Vein endothelial cell (primary cell): ENCODE measurements at places on chromosomes 5 and 9. TPM values are rescaled to one million over a fixed set of nuclear protein-coding genes. Genes with fewer than 3 reads are reported as not detected.

Gene ZNF622
- total RNA-seq = 33.8 and 34.0 TPM in 2 replicates

Gene SH2D3C
- total RNA-seq = 71.9 and 85.9 TPM in 2 replicates

Gene FBN2
- total RNA-seq = 2.4 and 5.9 TPM in 2 replicates

Gene CPLANE1
- 22.5 and 23.9 TPM in 2 replicates for total RNA-seq

Gene TSLP
- not detected in 2 replicates for total RNA-seq

Gene LOX
- 41.8 and 67.1 TPM in 2 replicates for total RNA-seq

Gene TLX3
- not detected in 2 replicates for total RNA-seq

Gene BASP1
- total RNA-seq = 19.2 and 31.7 TPM in 2 replicates

Gene CDX1
- not detected in 2 replicates for total RNA-seq

Gene RANBP17
- 6.2 and 11.1 TPM in 2 replicates for total RNA-seq

Gene CAVIN4
- total RNA-seq = 1.6 and 3.3 TPM in 2 replicates

Gene SHC3
- total RNA-seq = 0.29 and 1.3 TPM in 2 replicates

Gene HAVCR2
- total RNA-seq = under 0.01 and 0.67 TPM in 2 replicates

Gene PCDHAC1
- 0.10 and 0.33 TPM in 2 replicates for total RNA-seq

Gene PSD2
- total RNA-seq = not detected in 2 replicates

Gene C9orf153
- total RNA-seq = 0.33 TPM in 1 of 2 replicates, not detected in the other

Gene TAF11L13
- not detected in 2 replicates for total RNA-seq

Gene IFNK
- not detected in 2 replicates for total RNA-seq

Gene CCNO
- total RNA-seq = 0.33 and 0.48 TPM in 2 replicates

Gene SPATA6L
- total RNA-seq = 2.6 and 3.1 TPM in 2 replicates

Gene BTNL9
- 0.19 and 2.0 TPM in 2 replicates for total RNA-seq

Gene NMUR2
- total RNA-seq = not detected in 2 replicates

Gene CDC20B
- under 0.01 and 0.19 TPM in 2 replicates for total RNA-seq

Gene TNFSF15
- total RNA-seq = 19.3 and 26.9 TPM in 2 replicates

Gene ARID3C
- 0.33 TPM in 1 of 2 replicates, not detected in the other for total RNA-seq

Gene ENC1
- total RNA-seq = 119 and 249 TPM in 2 replicates

Gene SNCB
- total RNA-seq = 0.57 TPM in 1 of 2 replicates, not detected in the other

Gene ZNF608
- total RNA-seq = 18.2 and 26.8 TPM in 2 replicates

Gene SLC34A1
- total RNA-seq = not detected in 2 replicates

Gene ROPN1L
- 0.96 and 1.3 TPM in 2 replicates for total RNA-seq

Gene LECT2
- not detected in 2 replicates for total RNA-seq

Gene AP3B1
- total RNA-seq = 53.4 and 59.8 TPM in 2 replicates

Gene TESK1
- 7.2 and 9.5 TPM in 2 replicates for total RNA-seq

Gene PCDHB16
- total RNA-seq = 0.65 and 0.86 TPM in 2 replicates

Gene SCGB3A2
- not detected in 2 replicates for total RNA-seq

Gene SPEF2
- 0.98 and 1.3 TPM in 2 replicates for total RNA-seq

Gene SH3RF2
- total RNA-seq = under 0.01 and 0.67 TPM in 2 replicates

Gene FRRS1L
- total RNA-seq = not detected in 2 replicates

Gene SAPCD2
- total RNA-seq = 11.1 and 14.7 TPM in 2 replicates

Gene CCL21
- total RNA-seq = not detected in 2 replicates

Gene HCN1
- not detected in 2 replicates for total RNA-seq

Gene SGTB
- 7.5 and 11.2 TPM in 2 replicates for total RNA-seq

Gene SLC25A48
- total RNA-seq = not detected in 2 replicates

Gene PALM2AKAP2
- under 0.01 and 0.29 TPM in 2 replicates for total RNA-seq

Gene POLR3G
- 14.0 and 17.9 TPM in 2 replicates for total RNA-seq

Gene NTNG2
- under 0.01 and 0.10 TPM in 2 replicates for total RNA-seq

Gene SLC6A3
- not detected in 2 replicates for total RNA-seq

Gene SGCD
- total RNA-seq = under 0.01 and 0.19 TPM in 2 replicates

Gene SLC36A2
- total RNA-seq = not detected in 2 replicates

Gene PLAC8L1
- 0.29 TPM in 1 of 2 replicates, not detected in the other for total RNA-seq

Gene IL13
- total RNA-seq = not detected in 2 replicates

Gene SLC6A7
- total RNA-seq = not detected in 2 replicates

Gene NPDC1
- total RNA-seq = 52.6 and 64.7 TPM in 2 replicates

Gene IPPK
- 15.0 and 20.1 TPM in 2 replicates for total RNA-seq

Gene LURAP1L
- total RNA-seq = 2.3 and 7.2 TPM in 2 replicates

Gene IL9
- not detected in 2 replicates for total RNA-seq

Gene MARCHF11
- total RNA-seq = not detected in 2 replicates
